ENCODE measurements at places on chromosomes 5 and 9.

- no peak for DNase-seq
Measured at GRCh38 chr5:60604771-60605170, 95.2 kb downstream of the DEPDC1B start.

DNA sequence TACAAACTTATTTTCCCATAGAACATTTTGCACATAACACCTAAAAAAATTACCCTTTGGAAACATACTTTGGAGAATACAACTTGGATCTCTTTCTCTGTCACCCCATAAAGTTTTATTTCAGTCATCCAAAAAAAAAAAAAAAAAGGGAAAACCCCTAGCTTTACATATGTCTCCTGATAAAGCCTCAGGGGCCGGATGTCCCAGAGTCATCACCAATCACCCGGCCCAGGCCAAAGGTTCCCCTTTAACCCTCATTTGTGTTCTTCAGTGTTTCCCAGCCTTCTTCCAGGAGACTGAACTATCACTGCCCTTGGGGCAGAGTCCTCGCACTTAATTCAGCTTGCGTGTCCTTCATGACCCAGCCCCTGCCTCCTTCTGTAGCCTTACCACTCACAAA, 28.8 kb downstream of the ANXA6 start:
- no peak for DNase-seq

- no peak for DNase-seq
Measured at GRCh38 chr9:131562032-131562959, 17.0 kb downstream of the PRRT1B start.

GRCh38 chr5:105968981-105969380, 1701.8 kb downstream of the EFNA5 start:
- DNase-seq, result no peak

DNA sequence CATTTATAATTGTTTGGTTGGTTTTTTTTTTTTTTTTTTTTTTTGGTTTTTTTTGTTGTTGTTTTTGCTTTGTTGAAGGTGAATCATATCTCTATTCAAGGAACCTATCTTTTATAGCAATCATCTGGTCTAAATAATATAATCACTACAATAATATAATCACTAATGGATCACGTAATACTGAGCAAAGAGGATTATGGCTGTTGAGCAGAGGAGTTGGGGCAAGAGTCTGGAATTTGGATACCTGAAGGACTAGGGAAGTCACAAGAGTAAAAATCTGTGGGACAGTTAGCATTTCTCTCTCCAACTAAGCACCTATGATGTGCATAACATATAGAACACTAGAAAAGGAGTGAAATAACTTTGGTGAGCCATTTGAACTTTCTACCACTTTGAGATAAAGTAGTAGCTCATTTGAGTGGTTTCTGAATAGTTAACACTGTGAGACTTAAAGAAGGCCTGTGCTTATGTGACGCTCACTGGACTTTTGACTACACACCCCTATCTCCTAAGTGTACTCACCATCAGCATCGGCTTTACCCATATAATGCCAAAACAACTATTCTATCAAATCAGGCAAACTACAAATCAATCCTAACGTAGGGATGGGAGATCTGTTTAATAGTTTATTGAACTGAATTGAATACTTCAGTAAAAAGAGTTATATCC, 564.9 kb upstream of the TUSC1 start:
- no peak for DNase-seq

DNA sequence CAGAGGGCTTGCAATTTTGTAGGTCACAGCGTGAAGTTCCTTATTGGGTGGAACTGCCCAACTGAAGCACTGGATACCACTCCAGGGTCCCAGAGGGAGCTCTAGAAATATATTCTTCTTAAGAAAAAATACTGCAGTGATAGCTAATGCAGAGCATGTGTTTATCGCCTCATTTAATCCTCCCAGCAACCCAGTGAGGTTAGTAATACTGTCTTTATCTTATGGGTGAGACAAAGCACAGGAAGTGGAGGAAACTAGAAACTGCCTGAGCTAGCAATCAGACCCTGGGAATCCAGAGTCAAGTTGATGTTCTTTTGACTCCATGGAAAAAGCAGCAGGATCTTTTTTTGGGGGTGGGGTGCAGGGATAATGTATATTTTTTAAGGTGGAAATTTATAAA, 153.3 kb downstream of the PJA2 start:
- no peak for DNase-seq

DNA sequence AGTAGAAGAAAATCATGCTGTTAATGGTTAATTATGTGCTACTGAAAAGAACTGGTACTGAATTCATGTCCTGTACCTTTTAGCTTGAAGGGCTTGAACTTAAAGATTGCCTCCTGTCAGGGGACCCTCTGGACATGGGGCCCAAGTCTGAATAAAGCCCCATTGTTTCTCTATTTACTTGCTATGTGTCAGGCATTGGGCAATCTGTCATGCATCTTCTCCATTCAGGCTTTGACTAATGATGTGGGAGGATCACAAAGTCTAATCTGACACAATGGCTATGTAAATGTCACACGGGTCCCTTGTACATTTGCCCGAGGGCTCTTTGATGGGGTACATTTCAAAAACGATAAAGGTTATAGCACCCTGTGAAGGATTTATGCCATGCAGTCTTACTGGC, 64.0 kb upstream of the TUSC1 start:
- DNase-seq, result no peak

- DNase-seq, result no peak
Measured at GRCh38 chr5:143737062-143737461, 74.9 kb upstream of the HMHB1 start.

- no peak for DNase-seq
Measured at GRCh38 chr5:123351240-123351639, 72.0 kb downstream of the CEP120 start.

GRCh38 chr9:109906766-109907382, 126.9 kb downstream of the PALM2AKAP2 start:
- no peak for DNase-seq

DNA sequence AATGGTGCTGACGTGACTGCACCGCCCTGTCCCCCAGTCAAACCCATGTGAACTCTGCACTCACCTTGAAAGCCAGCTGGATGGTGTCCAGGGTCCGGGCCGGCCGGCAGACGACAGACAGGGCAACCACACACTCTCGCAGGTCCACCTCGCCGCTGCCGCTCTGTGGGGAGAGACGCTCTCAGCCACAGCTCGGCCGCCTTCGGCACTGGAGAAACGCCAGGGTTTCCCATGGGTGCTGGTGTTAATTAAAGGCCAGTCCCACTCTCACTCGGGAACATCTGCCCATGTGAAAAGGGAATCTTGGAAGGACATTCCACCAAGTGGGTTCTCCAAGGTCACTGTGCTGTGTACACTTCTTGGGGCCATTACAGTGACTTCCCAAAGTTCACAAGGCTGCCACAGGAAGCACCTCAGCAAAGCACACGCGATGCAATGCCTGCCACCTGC, 25.5 kb upstream of the SLC6A3 start:
- DNase-seq, result no peak

GRCh38 chr5:160466116-160466515, 44.5 kb downstream of the PTTG1 start:
- no peak for DNase-seq

- no peak for DNase-seq
Measured at GRCh38 chr9:112680731-112681402, 37.0 kb downstream of the INIP start.

DNA sequence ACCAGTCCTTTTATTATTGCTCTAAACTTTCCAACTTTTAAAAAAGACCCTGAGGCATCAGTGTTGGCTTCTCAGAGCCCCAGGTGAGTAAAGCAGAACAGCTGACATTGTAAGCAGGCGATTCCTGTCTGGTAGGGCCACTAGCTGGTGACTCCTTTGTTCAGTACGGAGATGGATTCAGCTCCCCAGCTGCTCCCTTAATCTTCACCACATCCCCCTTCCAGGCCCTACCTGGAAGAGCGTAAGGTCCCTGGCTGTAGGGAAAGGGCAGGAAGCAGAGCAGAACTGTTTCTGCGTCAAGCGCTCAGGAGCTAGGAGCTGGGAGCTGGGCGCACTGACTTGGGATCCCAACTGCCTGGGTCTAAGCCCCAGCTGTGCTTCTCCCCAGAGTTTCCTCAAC, 203.7 kb upstream of the TAS2R1 start:
- no peak for DNase-seq

DNA sequence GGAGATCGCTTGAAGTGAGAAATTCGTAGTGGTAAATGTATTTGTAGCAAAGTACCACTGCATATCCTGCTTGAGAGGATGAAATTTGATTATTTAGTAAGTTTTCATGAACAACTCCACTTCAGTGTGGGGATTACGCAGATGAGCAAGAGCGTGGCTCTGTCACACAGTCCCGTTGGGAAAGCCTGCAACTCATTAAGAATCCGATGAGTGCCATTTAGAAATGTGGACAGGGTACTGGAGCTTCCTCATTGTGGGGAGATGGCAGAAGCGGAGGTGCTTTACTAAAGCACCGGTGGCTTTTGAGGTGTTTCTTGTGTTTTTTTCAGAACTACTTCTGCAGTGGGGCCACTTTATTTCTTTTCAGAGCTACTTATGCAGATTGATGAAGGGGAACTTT, 1.4 kb downstream of the TJP2 start:
- no peak for DNase-seq

- no peak for DNase-seq
Measured at GRCh38 chr5:64939772-64940510, 171.2 kb downstream of the CWC27 start.

DNA sequence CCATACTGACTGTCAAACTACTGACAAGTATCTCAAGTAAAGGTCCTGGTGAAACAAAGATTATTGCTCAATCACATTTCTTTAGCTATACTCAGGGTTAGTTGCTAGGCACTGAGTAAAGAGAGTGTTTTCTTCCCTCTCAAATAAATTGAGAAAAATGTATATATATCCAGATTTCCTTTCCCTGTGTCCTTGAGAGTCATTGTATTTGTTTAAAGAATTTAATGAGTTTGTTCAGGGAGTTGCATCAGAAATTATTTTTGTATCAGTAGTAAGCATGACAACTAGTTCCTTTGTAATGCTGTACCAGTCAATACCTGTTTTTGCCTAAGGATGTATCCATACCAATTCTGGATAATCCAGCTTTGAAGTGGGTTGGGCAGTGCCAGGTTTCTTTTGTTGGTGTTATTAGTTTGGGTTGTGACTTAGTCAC, 3.2 kb upstream of the ANKHD1 start:
- no peak for DNase-seq

DNA sequence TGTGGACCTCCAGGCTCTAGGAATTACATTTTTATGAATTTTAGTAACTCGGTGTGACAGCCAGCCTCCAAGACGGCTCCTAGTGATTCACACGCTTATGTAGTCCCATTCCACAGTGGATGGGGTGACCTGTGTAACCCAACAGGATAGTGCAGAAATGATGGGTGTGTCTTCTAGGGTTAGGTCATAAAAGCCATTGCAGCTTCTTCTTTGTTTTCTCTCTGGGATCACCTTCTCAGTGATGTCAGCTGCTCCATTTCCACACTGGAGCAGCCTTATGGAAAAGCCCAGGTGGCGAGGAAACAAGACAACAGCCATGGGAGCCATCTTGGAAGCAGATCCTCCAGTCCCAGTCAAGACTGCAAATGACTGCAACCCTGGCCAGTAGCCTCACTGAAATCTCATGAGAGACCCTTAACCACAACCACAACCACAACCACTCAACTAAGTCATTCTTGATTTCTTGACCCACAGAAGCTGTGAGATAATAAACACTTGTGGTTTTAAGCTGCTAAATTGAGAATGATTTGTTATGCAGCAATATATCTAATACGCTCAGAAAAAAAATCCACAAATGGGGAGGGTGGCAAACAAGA, 5.1 kb upstream of the GNPDA1 start:
- DNase-seq, result no peak

- no peak for DNase-seq
Measured at GRCh38 chr9:121860744-121861143, 209.3 kb downstream of the DAB2IP start.

DNA sequence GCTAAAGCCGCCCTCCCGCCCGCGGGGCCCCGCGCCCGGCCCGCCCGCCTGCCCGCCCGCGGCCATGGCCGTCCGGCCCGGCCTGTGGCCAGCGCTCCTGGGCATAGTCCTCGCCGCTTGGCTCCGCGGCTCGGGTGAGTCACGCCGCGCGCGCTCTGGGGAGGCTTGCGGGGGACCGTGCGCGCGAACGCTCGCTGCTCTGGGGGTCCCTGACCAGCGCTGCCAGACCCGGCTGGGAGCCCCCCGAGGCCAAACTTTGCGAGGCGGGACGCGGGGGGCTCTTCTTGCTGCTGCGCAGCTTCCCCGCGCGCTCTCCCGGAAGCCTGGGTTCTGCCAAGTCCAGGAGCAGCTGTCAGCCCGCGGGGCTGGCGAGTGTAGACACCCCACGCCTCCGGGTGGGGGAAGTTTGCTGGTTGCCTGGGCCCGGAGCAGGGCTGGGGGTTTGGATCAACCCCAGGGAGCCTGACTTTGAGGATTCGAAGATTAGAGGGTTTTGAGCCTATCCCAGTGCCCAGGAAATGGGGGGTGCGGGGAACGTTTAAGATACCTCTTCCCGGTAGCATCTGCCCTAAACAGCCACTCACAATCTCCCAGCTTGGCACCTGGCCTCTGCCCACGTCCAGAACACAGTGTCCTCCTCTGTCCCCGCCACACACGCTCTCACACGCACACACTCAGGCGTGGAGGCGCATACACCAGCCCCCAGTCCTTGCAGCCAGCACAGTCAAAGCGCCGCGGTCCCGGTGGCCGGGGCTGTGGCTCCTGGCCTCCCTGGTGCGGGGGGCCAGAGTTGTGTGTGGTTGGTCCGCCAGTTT, 535 bp downstream of the UNC5A start:
- no peak for DNase-seq

- DNase-seq, result no peak
Measured at GRCh38 chr5:122014236-122014935, 52.6 kb downstream of the SRFBP1 start.

DNA sequence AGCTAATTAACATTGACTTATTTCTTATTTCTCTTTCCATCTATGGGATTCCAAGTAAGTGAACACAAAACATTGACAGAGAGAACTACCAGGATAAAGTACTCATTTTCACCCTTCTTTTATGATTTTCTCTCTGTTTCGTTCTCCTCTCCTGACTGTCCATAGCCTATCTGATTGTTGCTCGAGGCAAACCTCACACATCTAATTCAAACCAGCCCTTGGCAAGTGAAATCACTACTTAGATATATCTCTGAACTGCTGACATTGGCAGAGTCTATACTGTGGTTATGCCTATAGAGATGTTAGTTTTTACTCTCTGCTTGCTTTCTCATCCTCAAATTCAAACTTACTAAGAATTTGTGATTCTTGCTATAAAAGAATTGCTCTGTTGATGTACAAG, 248.8 kb downstream of the ISL1 start:
- DNase-seq, result no peak

- no peak for DNase-seq
Measured at GRCh38 chr9:90878562-90878961, 76.9 kb downstream of the SYK start.

DNA sequence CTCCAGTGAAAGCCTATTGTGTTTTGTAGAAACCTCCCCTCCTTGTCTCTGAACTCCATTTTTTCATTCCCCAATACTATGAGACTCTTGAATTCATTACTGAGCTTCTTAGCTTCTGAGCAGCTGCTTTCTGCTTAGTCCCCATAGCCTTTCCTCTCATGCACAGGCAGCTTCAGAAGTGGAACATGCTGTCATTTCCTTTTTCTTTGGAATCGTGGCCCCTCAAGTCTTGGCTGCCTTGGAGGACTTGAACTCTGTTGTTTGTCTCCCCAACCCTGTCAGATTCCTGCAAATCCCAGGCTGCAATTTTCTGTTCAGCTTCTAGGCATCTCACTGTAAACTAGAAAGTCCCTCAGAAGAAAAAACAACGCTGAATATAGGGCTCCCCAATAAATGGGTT, 268.5 kb downstream of the ARRDC3 start:
- no peak for DNase-seq

GRCh38 chr9:128150594-128151308, 1.5 kb downstream of the LCN2 start:
- no peak for DNase-seq
